ENCODE measurements at places on chromosomes 1 and 21. TPM values are rescaled to one million over a fixed set of nuclear protein-coding genes. Genes with fewer than 3 reads are reported as not detected.

GRCh38 chr1:119251751-119252150 is 111.3 kb upstream of the WARS2 start:
- no peak for DNase-seq
- no peaks in the 10 kb centered on the region for H3K36me3 ChIP-seq
- H3K4me3 ChIP-seq = no peak overlapping the region
- no peaks in the 10 kb centered on the region for H3K27me3 ChIP-seq
- no peaks in the 10 kb centered on the region for H3K4me1 ChIP-seq

DNA sequence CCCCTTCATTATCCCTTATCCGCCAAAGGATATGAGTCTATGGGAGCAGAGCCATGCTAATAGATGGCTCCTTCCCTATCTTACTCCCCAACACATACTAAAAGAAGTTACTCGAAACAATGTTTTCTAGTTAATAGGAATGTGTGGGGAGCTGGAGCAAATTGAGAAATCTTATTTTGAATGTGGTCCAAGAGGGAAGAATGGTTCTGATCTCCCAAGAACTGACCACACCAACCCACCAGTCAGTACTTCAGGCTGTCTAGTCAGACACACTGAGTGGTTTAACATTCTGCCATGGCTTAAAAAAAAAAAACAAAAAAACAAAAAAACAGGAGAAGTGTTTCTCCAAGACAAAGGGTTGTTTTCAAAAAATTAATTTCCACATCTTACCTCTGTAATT is 31.5 kb upstream of the DNASE2B start:
- no peaks in the 10 kb centered on the region for H3K4me1 ChIP-seq
- H3K4me3 ChIP-seq = no peak overlapping the region
- H3K27ac ChIP-seq = no peak overlapping the region
- H3K27me3 ChIP-seq = no peaks in the 10 kb centered on the region

DNA sequence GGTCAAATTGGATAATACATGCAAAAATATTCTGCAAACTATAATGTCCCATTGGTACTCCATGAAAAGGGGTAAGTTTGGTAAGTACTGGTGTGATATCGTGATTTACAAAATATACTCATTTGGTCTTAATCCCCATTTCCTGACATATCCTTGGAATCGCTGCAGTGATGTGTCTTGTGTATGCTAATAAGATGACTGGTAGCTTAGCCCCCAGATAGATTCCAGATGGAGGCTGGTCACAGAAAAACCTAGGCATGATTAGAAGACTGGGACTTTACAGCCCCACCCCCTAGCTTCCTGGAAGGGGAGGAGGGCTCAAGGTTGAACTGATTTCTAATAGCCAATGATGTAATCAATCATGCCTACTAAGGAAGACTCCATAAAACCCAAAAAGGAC is 3.0 kb downstream of the VAMP4 start:
- H3K4me3 ChIP-seq = no peak overlapping the region
- H3K4me1 ChIP-seq = peaks cover 4% of the 10 kb centered on the region
- H3K27ac ChIP-seq = no peak overlapping the region
- no peak for DNase-seq
- H3K27me3 ChIP-seq = no peaks in the 10 kb centered on the region

Gene LAX1
- polyA plus RNA-seq = 6.6 TPM

Gene MYOG
- polyA plus RNA-seq = not detected

All from GM12878 (cell line).